GOT3 (cell line): ENCODE measurements at places on chromosomes 3 and 15.

DNA sequence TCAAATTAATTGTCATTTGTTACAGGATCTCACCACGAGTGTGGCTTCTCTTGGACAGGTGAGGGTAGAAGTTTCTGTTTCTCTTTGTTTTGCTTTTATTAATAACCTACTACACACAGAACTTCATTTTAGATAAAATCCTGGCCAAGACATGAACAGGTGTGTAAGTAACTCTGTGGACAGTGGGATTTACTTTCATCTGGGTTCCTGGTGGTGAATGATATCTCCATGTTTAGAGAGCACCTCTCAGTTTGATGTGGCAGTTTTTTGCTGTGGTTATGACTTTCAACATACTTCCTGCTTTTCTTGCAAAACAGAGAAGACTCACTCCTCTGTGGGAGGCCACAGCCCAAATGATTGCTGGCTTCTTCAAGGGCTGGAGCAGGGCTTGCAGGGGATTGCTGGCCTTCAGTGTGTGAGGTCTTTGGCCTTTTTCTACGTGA lies 71.1 kb upstream of the XCR1 start:
- DNase-seq, result no peak

GRCh38 chr3:85781806-85782205 lies 823.0 kb downstream of the CADM2 start:
- DNase-seq, result no peak

DNA sequence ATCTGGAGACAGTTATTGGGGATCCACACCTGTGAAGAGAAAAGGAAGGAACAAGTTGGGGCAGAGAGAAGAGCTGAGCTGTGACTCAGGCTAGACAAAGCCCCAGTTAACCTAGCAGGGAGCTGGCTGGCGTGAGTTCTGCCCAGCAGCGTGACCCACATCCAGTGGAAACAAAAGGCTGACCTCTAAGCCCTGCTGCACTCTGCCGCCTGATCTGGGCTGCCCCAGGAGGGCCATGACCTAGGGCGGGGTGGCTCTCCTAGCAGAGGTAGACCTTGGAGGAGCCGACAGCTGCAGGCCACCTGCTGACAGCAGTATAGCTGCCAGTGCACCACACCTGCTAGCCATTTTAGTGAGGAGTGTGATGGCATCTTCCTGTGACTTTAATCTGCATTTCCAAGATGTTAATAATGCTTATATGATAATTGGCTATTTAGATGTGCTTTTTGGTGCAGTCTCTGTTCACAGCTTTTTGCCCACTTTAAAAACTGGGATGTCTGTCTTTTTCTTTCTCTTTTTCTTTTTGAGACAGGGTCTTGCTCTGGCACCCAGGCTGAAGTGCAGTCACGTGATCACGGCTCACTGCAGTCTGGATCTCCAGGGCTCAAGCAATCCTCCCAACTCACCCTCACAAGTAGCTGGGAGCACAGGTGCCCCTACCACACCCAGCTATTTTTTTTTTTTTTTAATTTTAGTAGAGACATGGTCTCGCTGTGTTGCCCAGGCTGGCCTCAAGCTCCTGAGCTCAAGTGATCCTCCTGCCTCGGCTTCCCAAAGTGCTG lies 78.1 kb downstream of the LSM3 start:
- no peak for DNase-seq

- DNase-seq, result no peak
These were observed 187.6 kb downstream of the NLGN1 start for GRCh38 chr3:173584838-173585831.
